ENCODE measurements at places on chromosomes 11 and 22.

GRCh38 chr11:911031-911889 lies 650 bp upstream of the CHID1 start:
- no peak for DNase-seq

DNA sequence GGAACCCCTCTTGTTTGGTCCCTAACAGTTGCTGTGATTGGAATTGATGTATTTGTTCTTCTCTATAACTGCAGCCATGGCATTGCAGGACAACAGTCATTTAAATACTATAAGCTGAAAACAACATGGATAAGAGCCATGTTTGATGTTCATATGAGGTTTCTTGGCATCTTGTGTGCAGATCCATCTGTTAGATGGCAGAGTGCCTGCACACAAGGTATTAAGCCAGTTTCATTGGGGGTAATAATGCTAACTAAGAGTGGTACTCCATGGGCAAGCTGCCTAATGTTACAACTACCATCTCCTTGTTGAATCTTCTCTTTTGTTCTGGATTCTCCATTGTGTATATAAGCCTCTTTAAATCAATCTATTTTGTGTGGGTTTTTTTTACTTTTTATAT lies 206.0 kb upstream of the CHORDC1 start:
- no peak for DNase-seq

DNA sequence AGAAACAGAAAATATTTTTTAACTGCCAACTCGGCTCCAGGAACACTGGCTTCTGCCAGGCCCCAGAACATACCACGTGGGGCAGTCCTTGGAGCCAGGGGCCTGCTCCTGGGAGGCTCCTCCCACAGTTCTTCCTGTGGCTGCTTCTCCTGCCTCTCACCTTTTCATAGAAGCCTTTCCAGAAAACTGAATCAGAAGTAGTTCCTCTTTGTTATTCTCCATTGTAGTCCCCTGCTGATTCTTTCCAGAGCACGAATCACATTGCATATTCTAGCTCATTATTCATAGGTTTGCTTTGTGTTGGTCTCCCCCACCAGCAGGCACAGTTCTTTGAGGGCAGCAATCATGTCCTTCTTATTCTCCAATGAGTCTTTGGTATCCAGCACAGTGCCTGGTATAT lies 106.0 kb downstream of the EFCAB6 start:
- no peak for DNase-seq

DNA sequence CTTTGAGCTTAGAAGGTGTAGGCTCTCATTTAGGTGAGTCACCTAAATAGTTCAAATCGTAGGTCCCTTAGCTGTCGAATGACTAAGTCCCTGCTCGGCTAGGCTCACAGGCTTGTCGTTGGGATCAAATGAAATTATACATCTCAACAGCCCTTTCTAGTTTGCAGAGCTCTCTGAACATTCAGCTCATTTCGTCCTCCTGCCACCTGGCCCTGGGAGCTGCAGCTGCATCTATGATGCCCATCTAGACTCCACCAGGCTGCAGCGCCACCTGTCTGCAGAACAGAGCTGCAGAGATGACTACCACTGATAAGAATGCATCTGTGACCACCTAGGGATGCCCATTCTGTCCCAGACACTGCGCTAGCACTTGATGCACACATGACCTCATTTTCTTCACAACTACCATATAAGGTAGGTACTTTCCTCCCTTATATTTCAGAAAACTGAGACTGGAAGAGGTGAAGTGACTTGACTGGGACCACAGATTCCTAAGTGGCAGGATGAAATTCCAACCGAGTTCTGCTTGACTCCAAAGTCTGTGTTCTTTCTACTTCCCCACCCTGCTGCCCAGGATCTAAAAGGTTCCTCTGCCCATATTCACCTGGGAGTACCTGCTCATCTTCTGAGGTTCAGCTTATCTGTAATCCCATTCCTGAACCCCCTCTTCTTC lies 141.1 kb upstream of the NARS2 start:
- DNase-seq, result no peak

DNA sequence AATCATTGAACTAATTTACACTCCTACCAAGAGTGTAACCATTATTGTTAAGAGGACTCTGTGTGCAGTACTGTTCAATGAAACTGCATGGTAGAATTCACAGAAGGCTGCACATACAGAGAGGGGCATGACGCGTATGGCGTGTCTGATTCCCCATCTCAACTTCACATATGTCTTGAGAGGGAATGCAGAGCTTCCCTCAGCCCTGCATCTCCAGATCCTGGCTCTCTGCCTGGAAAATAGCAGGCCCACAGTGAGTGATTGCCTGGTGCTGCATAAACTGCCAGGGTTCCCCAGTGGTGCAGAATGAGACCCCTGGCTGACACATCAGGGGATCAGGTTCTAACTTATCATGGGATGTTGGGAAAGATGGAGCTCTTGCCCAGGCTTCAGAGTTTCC lies 260.2 kb upstream of the ISX start:
- no peak for DNase-seq

GRCh38 chr11:124717786-124718651 lies 21.7 kb upstream of the NRGN start:
- no peak for DNase-seq

GRCh38 chr11:96332126-96332771 lies 10.7 kb downstream of the MAML2 start:
- no peak for DNase-seq

DNA sequence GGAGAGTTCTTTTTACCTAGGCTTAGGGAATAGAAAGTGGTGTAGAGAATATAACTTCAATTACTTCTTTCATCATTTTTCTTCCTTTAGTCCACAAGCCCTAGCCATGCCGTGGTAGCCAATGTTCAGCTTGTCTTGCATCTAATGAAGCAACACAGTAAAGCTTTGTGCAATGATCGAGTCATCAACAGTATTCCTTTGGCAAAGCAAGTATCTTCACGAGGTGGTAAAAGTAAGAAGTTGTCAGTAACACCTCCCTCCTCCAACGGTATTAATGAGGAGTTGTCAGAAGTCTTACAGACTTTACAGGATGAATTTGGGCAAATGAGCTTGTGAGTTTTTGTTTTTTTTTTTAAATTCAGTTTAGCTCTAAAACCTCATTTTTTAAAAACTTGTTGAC lies 37.4 kb downstream of the CEP57 start:
- DNase-seq, result no peak

- no peak for DNase-seq
These were observed 1.2 kb downstream of the AIP start for GRCh38 chr11:67483831-67484665.

GRCh38 chr11:71070490-71071453 lies 181.6 kb downstream of the SHANK2 start:
- DNase-seq, result no peak

- DNase-seq, result no peak
These were observed 33.4 kb upstream of the ANGPTL5 start for GRCh38 chr11:101949680-101950220.

GRCh38 chr11:115941481-115941993 lies 437.3 kb upstream of the CADM1 start:
- no peak for DNase-seq

GRCh38 chr22:44256085-44256484 lies 56.7 kb downstream of the SHISAL1 start:
- DNase-seq, result no peak

- no peak for DNase-seq
These were observed 1.1 kb downstream of the TTLL12 start for GRCh38 chr22:43185860-43186261.

DNA sequence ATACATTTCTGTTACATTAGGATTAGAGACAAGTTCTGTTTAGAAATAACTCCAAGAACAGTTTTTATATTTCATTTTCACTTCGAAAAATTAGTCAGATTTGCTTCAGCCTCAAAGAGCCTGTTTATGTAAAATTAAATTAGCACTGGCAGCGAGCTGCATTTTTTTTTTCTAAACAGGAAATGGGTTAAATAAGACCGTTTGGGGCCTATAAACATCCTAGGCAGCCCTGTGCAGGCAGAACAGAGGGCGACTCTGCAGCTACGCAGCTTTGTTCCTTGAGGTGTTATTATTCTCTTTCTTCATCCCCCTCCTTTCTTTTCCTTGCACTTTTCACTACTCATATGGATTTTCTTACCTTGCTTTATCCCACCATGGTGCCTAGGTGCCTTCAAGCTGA lies 48.7 kb downstream of the CWC15 start:
- DNase-seq, result no peak

DNA sequence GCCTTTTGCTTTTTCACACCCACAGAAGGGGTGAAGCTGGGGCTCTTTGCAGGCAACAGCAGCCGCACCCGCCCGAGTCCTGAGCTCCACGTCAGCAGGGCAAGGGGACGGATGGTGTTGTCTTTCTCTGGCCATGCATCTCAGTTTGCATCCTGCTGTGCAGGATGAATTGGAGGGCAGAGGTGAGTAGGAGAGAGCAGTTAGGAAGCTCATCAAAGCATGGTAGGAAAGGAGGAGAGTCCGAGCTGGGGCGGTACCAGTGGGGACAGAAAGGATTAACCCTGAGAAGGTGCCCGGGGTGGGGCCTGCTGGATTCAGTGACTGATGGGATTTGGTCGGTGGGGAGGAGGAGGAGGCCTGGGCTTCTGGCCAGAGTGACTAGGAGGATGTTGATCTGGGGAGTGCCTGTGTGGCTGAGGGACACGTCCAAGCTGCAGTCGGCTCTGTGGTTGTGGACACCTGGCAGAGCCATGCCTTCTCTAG lies 14.6 kb downstream of the FAM83F start:
- DNase-seq, result no peak

DNA sequence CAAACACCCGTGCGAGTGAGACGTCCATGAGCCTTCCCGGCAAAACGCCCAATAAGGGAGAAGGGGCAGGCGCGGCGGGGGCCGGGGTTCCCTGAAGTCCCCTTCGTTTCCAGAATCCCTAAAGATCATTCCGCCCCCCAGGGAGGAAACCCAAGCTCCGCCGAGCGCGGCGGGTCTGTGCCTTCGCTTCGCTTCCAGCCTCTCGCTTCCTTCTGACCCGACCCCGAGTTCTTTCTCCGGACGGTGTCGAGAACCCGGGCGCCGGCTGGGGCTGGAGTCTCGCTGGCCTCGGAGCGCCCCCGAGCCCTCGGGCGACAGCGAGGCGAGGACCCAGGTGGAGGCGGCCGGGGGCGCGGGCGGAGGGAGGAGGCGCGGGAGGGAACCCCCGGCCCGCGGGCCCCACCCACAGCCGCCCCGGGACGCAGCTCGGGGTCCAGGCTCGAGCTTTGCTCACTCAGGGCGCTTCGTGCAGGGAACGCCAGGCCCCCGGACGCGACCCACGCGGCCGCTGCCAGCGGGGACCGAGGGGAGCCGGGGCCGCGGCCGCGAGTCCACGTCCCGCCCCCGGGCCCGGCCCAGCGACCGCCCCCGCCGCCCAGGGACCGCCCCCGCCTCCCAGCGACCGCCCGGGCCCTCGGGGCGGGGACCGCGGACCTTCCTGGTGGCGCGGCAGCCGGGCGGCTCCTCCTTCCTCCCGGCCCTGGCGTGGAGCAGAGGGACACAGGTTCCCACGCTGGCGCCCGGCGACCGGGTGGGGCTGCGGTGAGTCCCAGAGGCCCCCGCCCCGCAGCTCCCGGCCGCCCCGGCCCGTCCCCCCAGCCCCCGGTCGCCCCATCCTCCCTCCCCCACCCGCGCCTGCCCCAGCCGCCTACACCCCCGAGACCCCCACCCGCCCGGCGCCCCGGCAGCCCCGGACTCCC lies at the start of gene PGGHG:
TSS of gene PGGHG (plus strand) at position 649 of the 920 bp plus-strand sequence. CDS start 691 bp downstream, outside the sequence.
- no peak for DNase-seq

Measured in activated naive CD8-positive, alpha-beta T cell treated with anti-CD3 and anti-CD28 coated beads, Interleukin-2, amount 50 U/mL, for 16 hours (primary cell).